ENCODE measurements at places on chromosomes 2 and 18. TPM values are rescaled to one million over a fixed set of nuclear protein-coding genes. Genes with fewer than 3 reads are reported as not detected.

The PRSS56 gene
- total RNA-seq = 3.4 TPM

The CNGA3 gene
- total RNA-seq = not detected

The DRC1 gene
- 0.10 TPM for total RNA-seq

The IL36G gene
- total RNA-seq = not detected

The SAP130 gene
- total RNA-seq = 14.3 TPM

The SERPINB7 gene
- not detected for total RNA-seq

The NTSR2 gene
- total RNA-seq = 0.22 TPM

The INSIG2 gene
- total RNA-seq = 4.8 TPM
